ENCODE measurements at places on chromosomes 2 and 18.

DNA sequence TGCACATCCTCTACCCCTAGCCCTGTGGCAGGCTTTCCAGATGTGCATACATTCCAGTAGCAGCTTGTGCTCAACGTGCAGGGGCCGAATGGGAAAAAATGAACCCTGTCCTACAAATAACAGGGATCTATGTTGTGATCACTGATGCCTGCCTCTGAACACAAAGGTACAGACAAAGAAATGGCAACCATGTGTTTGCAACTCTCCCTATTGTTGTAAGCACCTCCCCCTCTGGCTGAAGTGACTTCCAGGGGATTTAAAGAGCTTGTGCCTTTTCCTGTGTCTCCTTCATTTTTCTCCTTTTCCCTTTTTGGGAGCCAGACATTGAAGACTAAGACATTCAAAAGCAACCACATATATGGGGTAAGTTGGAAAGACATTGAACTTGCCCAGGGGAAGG is 21.6 kb downstream of the ARHGAP25 start:
- DNase-seq: no peak

- peak; percentile 27 for DNase-seq
Observed at GRCh38 chr18:63284827-63285733, 34.5 kb downstream of the BCL2 start.

- DNase-seq: no peak
Observed at GRCh38 chr18:9082711-9083510, 19.6 kb upstream of the NDUFV2 start.

DNA sequence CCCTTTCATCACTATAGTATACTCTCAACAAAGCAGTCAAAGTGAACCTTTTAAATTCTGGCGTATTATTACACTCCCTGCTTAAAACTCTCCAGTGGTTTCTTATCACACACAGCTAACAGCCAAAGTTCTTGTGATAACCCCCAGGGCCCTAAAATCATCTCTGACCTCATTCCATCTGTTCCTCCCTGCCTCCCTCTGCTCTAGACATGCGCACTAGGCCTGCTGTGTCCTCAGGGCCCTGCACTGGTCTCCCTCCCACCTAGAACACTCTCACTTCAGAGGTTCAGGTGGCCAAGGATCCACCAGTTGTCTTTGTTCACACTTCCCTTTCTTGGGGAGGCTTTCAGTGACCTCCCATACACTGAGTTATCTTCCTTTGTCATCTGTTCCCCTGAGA is 603.4 kb downstream of the DSC3 start:
- DNase-seq: no peak

DNA sequence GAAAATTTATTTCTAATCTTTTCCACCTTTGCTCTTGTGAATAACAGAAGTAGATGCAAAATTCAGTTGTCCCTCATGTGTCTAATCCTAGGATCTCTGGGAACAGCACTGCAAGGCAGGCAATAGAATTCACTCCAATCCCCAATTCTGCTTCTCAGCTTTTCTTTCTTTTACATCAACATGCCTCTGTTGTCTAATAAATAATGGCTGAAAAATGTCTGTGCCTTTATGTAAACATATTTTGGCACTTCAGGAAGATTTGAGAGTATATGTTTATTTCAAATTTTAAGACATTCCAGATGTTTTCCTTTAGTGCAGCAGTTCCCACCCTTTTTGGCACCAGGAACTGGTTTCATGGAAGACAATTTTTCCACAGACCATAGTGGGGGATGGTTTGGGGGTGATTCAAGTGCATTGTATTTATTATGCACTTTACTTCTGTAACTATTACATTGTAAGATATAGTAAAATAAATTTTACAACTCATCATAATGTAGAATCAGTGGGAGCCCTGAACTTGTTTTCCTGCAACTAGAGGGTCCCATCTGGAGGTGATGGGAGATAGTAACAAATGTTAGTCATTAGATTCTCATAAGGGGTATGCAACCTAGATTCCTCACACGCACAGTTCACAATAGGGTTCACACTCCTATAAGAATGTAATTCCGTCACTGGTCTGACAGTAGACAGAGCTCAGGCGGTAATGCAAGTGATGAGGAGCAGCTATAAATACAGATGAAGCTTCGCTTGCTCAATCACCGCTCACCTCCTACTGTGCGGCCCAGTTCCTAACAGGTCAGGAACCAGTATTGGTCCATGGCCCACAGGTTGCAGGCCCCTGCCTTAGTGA is 590.3 kb upstream of the CNTNAP5 start:
- DNase-seq: no peak

DNA sequence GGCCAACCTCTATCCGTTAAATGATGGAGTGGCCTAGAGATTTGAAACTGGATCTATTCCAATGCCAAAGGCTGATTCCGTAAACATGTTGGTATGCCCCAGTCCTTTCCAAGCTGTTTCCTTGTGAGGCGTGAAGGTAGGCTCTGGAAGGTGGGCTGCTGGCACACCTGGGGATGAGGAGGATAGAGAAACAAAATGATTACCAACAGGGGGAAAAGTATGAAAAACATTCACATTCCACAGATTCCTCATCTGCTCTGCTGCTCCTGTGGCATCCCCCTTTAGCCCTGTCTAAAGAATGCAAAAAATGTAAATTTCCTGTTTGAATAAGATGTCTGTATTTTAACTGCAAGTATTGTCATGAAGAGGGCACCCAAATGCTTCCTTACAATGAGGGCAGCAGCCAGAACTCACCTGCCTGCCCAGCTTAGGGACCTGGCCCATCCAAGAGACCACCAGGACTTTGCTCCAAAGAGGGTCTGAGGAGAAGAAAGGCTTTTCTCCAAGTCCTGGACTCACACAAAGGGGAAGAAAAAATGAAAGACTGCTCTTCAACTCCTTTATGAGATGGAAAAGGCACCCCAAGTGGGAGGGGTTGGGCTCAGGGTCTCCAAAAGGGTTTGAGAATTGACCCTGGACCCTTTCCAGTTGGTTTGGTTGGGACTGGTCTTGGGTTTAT is 132.3 kb upstream of the PELI1 start:
- DNase-seq: no peak

- no peak for DNase-seq
Observed at GRCh38 chr2:30653847-30654246, 153.4 kb downstream of the CAPN13 start.

- no peak for DNase-seq
Observed at GRCh38 chr18:45024357-45025088, 343.8 kb downstream of the SETBP1 start.

- DNase-seq: no peak
Observed at GRCh38 chr2:64289251-64289650, 145.0 kb upstream of the PELI1 start.

DNA sequence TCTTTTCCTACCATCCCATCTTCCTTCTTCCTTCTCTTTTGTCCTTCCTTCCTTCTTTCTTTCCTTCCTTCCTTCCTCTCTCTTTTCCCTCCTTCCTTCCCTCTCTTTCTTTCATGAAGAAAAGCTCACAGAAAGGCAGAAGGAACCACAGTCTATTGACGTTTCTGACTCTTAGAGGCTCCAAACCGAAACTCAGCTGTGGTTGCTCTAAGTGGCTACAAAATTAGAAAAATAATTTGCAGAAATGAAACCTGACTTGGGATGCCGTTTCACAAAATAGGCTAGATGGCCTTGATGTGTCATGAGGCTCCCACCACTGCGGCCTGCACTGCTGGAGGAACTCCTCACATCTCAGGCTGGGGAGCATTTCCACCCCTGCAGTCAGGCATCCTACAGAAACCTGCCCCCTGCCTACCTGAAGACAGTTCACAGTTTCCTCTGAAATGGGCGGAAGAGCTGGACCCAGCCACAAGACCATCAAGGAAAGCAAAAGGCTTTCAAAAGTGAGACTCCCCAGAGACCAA is 165.6 kb downstream of the SMAD7 start:
- no peak for DNase-seq

DNA sequence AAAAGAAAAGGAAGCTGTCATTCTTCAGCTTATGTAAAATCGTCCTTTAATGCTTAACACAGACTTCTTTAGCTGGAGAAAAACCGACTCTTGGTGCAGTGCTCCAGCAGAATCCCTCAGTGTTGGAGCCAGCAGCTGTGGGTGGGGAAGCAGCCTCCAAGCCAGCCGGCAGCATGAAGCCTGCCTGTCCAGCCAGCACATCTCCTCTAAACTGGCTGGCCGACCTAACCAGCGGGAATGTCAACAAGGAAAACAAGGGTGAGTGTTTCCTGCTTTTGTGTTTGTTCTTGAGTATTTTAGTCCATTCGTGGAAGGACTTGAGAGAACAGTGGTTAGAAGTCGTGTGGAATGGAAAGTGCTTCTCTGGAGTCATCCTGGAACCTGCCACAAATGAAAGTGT is 38.9 kb downstream of the KDM3A start:
- no peak for DNase-seq

GRCh38 chr2:28710545-28710944 is 41.1 kb upstream of the PPP1CB start:
- DNase-seq: no peak

DNA sequence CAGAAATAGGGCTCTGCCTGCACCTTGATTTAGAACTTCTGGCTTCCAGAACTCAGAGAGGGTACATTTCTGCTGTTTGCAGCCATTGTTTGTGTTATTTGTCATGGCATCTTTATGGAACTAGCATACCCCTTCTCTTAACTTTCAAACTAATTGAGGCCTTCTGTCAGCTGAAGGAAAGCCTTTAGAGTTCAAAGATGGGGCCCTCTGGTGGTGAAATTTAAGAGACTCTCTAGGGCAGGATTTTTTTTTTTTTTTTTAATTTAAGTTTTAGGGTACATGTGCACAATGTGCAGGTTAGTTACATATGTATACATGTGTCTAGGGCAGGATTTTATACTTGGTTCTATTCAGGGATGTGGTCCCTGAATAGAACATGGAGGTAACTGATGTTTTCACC is 260.6 kb upstream of the LINC00305 start:
- DNase-seq: peak; percentile 63

DNA sequence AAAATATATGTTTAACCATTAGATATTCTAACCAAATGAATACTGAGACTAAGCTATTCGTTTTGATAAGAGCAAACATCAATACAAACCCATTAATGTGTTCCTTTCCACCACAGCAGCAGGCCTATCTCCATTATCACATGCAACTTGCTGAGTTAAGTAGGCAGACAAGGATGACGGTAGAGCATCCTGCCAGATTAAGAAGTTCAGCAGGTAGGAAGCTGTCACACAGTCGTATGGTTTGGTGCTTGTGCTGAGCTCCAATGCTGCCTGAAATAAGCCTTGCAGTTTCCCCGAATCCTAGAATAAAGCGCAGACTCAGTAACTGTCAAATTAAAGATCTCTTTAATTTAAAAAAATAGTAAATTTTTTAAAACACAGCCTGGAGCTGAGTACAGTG is 39.6 kb downstream of the THADA start:
- no peak for DNase-seq

DNA sequence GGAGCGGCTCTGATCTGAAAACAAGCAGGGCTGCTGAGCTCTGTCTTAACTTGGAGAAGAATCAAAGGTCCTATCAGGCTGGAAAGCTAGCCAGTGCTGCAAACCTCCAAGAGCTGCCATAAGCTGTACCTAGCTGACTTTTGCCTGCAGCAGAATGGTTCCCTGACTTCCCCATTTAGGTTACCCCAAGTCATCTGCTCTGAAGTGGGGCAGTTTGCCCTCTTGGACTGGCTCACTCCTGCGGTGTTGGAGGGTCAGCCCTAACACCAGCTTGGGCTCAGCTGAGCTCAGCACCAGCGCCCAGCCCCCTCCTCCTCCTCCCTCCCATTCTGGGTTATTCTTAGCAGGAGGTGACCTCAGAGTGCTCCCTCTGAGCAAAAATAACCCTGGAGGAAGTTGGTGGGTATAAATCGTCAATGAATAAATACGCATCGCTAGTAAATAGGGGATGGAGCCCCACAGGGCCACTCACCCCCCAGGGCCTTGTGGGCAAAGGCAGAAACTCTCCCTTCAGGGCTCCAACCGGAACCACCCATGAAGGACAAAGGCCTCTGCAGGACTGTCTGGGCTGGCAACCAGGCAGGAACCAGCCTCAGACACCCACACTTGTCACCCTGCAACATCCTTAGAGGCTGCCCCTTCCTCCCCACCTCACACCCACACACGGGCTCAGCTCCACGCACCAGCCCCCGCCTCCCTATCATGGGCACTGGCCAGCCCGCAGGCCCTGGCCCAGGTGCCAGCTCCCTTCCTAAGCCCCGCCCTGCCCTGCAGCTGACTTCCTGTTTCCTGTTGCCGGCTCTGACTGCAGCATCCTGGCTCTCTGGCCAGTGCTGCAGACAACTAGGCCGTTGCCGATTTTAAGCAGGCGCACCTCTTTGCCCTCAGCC is 46.9 kb downstream of the DNMT3A start:
- peak; percentile 70 for DNase-seq

GRCh38 chr2:112121682-112122254 is 16.4 kb upstream of the FBLN7 start:
- DNase-seq: peak; percentile 18

GRCh38 chr2:135820003-135820618 is 16.9 kb downstream of the LCT start:
- no peak for DNase-seq

GRCh38 chr2:32005371-32005976 is 5.3 kb downstream of the MEMO1 start:
- no peak for DNase-seq

DNA sequence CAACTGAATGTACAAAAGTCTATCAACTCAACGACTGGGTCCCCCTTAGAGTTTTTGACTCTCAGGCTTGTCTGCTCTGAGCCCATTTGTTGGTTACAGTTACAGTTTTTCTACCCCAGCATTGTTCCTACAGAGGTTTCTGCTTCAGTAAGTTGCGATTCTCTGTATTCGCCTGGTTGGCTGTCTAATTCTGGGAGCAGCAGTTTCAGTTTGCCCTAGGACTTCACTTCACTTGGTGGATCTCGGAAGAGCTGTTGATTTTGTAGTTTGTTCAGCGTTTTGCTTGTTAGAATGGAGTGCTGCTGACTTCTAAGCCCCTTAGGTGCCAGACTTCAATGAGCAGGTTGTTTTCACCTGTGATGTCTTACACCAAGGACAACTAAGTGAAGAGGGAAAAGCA is 296.5 kb upstream of the EPAS1 start:
- no peak for DNase-seq

DNA sequence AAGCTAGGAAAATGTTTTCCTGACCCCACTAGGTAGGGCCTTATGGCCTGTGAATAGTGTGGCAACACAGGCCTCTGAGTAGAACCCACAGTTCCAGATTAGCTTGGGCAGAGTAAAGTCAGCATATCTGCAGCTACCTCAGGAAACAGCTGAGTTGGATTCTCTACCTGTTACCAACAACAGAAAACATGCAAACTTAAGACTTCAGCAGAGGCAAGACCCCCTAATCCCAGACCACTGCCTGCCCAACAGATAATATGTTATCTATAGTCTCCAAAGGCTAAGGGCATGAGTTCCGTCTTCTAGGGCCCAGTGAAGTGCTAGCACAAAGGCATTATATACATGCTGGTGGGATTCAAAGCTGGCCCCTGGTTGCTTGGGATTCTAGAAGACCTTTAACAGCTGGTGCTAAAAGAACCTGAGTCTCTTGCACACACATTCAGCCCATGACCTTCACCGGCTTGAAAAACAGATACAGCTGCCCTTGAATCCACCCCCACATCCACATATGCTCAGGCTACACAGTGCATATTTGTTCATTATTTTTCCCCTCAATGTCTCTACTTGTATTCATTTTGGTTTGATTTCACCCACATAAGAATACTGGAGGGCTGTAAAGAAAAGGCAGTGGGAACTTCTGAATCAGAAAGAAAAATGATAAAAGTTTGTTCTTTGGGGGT is 13.5 kb upstream of the UBXN4 start:
- DNase-seq: no peak

All from NCI-H1417 (cell line).